ENCODE measurements at places on chromosomes 1 and 21. TPM values are rescaled to one million over a fixed set of nuclear protein-coding genes. Genes with fewer than 3 reads are reported as not detected.

Gene ATP6V1G3
- not detected for total RNA-seq

Gene PTPRC
- 0.40 TPM for total RNA-seq

Gene DNM3
- 1.2 TPM for total RNA-seq

Gene SPRR2F
- total RNA-seq, result not detected

Gene MYOM3
- 0.13 TPM for total RNA-seq

Gene AIM2
- not detected for total RNA-seq

Gene RAD54L
- 1.5 TPM for total RNA-seq

Gene ACTRT2
- total RNA-seq, result not detected

Gene HUNK
- under 0.01 TPM for total RNA-seq

Gene CHIT1
- total RNA-seq, result not detected

Gene FAM72B
- total RNA-seq, result 3.3 TPM

Gene LAD1
- total RNA-seq, result not detected

Gene OR2L5
- not detected for total RNA-seq

Gene DNTTIP2
- total RNA-seq, result 22.3 TPM

Gene OR10J1
- total RNA-seq, result not detected

Gene ADCY10
- 0.26 TPM for total RNA-seq

Gene HPCAL4
- not detected for total RNA-seq

Gene C8B
- not detected for total RNA-seq

Gene TRPM2
- not detected for total RNA-seq

Gene DYNLT4
- total RNA-seq, result 0.12 TPM

Gene GJB4
- not detected for total RNA-seq

Gene PADI1
- not detected for total RNA-seq

Gene LCE6A
- not detected for total RNA-seq

Gene OR2T10
- not detected for total RNA-seq

Gene ADAMTSL4
- 6.3 TPM for total RNA-seq

Gene INAVA
- not detected for total RNA-seq

Gene HORMAD1
- 0.40 TPM for total RNA-seq

Gene LCE3D
- total RNA-seq, result not detected

Gene INSRR
- under 0.01 TPM for total RNA-seq

Gene RRP1
- total RNA-seq, result 9.9 TPM
